ENCODE measurements at places on chromosomes 2 and 18.

DNA sequence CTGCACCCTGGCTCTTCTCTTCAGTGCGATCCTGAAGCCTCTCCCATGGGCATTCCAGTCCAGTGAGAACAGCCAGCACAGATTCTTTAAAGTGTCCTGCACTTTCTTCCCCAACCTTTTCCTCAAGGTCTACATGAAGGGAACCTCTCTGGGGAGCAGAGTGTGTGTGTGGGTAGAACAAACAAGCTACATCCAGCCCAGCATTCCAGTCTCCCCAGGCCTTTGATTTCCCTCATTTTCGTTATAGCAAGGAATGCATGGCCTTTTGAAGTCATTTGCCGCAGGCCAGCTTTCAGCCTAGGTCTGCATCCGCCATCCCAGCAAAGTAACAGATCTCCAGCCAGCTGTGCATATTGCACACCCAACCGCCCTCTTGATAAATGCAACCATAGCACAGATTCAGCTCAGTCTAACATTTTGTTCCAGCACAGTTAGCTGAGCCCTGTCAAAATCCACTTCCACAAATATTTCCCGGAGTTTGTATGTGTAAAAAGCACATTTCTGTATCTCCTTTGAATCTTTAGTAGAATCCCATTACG lies 44.6 kb downstream of the CD8B2 start:
- no peak for DNase-seq

- no peak for DNase-seq
Measured at GRCh38 chr18:59219672-59220163, at the start of gene GRP. GRP (plus strand) TSS chr18:59220158; CDS start chr18:59220266, 108 bp downstream.

DNA sequence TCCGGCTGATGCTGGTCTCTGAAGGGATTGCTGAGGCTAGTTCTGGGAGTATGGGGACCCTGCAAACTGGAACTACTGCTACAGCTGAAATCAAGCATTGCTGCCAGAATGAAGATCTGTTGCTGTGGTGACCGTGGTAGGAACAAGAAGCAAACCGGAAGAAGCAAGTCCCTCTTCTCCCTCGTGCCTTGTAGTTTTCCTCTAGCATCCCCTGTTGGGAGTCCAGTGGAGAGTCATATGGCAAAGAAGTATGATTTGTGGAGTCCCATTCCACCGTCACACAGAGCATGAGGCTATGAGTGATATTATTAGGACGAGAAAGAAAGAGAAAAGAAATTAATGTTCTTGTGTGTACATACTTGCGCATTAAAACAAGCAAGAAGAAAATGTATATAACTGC lies 138.8 kb upstream of the SP5 start:
- peak; percentile 5 for DNase-seq

DNA sequence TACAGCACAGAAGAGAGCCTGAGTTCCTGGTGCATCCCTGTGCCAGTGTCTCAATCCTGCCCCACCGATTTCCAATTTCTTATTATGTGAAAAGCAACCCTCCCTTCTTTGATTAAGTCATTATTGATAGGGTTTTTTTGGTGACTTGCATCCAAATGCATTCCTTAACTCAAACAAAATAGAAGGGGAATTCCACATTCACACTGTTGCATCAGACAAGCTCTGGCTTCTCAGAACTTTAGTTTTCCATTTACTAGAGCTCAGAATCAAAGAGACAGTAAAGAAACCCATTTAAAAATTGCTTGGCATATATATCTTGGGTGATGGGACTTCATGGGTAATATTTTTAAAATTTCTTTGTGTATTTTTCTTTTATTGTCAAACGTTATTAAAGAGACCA lies 13.8 kb upstream of the TMEM200C start:
- DNase-seq = no peak

GRCh38 chr2:114421781-114422180 lies 20.7 kb upstream of the DPP10 start:
- no peak for DNase-seq

DNA sequence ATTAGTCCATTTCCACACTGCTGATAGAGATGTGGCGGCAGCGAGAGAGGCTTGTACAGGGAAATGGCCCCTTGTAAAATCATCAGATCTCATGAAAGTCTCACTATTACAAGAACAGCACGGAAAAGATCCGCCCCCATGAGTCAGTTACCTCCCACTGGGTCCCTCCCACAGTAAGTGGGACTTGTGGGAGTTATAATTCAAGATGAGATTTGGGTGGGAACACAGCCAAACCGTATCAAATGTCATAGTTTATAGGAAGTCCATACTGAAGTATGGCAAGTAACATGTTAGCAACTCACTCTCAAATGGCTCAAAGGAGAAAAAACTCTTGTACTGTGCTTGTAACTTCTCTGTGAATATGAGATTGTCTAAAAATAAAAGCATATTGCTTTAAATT lies 56.1 kb downstream of the FARP2 start:
- DNase-seq = no peak

DNA sequence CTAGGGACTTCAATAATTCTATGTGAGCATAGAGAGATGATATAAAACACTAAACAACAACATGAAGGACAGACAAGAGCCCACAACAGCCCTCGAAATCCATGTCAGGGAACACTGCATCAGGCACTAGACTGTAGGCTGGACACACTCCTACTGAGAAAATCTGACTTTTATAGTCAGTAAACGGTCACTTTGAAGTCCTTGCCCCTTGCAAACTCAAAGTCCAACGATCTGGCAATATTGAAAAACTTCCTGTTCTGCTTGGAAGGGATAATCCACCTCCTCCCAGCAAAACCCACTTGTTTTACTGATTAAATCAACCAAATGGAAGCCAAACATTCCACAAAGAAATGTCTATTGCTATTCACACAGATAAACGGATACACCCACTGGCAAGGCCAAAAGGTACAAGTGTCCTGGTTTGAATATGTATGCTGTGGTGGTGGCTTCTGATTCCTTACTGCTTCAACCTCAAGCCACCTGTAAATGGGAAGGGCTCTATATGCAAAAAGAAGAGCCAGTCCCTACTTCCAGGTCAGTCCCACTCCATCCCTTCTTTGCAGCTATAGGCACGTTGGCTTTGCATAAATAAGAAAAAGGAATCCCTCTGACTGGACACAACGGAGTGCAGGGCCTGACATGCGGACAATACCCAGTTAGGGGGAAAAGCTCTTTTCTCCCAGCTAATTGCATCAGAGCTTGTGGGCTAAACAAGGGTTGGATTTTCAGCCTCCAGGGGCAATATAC lies 56.6 kb downstream of the STK39 start:
- DNase-seq = no peak

DNA sequence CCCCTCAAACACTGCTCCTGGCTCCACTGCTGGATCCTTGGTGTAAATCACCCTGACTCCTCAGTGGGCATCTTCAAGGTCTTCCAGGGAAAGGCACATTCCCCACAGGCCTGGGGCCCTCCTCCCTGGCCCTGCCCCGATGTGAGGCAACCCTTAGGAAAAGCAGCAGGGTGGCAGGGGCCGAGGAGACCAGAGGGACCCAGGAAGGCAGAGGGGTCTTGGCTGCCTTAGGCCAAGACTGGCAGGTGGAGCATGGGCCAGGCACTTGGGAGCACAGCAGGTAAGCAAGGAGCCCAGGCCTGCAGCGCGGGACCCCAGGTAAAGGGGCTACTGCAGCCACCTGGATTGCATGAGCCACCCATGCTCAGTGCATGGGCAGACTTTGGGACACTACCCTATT lies 96.9 kb downstream of the GYPC start:
- no peak for DNase-seq

- no peak for DNase-seq
Measured at GRCh38 chr18:35618696-35619095, 37.2 kb downstream of the GALNT1 start.

DNA sequence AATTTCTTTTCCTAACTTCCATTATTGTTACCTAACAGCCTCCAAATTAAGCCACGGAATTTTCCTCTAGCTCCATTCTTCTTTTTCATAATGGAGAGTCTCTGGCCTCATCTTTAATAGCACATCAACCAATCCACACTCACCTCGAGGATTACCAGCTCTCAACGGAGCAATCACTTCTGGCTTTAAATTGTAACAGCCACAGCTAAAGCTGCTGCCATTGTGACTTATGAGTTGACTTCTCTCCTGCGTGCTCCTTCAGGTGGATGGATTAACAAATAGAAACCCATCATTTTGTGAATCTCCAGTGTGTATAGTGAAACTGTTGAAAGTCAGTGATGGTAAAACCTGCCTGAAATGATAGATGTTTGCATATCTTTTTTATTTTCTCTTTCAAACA lies 24.9 kb upstream of the SLC5A7 start:
- DNase-seq = no peak

- no peak for DNase-seq
Measured at GRCh38 chr2:69932596-69932922, 17.6 kb downstream of the MXD1 start.

DNA sequence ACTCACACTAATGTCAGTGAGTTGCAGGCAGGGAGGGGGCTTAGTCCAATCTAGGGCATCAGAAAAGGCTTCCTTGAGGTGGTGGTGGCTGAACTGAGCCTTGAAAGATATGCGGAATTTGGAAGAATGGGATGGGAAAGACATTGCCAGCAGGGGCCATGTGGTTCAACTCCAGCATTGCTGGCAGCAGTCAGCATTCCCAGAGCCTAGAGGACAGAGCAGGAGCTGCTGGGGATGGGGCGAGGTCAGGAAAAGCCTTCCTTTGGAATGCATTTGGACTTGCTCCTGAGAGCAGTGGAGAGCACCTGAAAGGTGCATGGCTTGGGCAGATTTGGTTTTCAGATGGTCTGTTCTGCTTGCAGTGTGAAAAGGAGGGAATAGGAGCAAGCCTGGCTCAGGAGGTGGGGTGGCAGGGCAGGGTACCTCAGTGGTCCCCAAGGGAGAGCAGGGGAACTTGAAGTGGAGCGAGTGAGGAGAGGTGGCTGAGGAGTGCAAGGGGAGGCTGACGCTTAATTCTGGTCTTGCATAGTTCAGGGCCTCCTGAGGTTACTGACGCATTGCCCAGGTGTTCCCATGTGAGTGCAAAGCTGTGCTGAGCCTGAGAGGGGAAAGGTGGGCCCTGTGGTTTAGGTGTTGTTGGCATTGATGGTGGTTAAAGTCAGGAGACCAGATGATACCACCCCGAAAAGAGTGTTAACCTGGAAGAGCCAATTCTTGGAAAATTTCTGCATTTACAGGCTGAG lies 112.1 kb upstream of the MGAT5 start:
- no peak for DNase-seq

- no peak for DNase-seq
Measured at GRCh38 chr2:52904355-52904891, 863.2 kb upstream of the CHAC2 start.

DNA sequence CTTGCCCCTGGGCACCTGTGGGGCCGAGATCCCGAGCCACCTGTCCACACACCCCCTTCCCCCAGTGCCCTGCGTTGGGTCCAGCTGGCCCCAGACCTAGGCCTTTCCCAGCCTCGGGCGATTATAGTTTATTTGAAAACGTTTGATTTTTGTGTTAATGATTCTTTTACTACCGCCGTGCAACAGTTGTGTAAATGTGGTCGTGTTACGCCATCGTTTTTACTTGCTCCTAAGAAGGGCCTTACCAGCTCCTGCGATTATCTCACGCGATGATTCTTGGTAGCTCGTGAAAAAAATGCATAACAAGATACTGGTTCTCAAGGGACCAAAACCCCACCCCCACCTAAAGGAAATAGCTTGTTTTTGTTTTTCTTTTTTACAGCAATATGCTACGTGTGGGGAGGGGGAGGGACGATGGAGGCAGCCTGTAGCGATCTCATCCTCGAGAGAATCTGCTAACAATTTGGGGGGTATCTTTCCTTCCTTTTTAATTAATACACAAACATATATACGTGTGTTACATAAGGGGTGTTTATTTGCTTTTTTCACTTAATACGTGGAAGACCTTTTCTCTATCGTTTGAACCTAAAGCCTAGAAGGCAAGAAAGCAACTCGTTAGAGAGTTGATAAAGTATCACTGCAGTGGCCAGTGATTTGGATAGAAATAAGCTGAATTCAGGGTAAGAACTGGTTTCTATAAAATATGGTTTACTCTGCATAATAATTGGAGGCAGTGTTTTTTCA lies 1.0 kb downstream of the ZDBF2 start:
- no peak for DNase-seq

DNA sequence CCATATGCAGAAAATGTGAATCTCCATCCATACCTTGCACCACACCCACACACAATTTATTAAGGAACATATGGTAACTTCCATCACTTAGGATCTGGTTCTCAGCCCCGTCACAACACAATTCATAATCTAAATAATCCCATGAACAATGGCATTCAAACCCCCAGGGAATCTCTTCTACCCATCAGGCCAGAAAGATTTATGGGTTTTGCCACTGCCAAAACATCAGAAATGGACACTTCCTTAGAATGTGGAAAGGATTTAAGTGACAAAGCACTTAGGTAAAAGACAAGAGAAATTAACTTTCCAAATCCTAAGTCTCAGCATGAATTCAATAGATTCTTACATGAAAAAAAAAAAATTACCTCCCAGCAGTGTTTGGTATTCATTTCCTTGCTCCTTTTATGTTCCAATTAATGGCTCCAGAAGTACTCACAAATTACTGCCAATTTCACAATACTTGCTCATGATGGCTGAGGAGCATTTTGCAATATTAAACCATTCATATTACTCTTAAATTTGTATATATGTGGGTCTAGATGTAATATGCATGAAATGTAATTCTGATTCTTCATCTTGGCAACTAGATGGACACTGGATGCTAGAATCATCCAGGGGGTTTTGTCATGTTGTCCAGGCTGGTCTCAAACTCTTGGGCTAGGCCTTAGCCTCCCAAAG lies 56.5 kb upstream of the TMEM247 start:
- DNase-seq = no peak

GRCh38 chr2:5385596-5385995 lies 306.6 kb upstream of the SOX11 start:
- no peak for DNase-seq

GRCh38 chr18:42760290-42760689 lies 355.2 kb downstream of the RIT2 start:
- no peak for DNase-seq

- DNase-seq = no peak
Measured at GRCh38 chr2:108200569-108200968, 39.2 kb upstream of the SULT1C3 start.

DNA sequence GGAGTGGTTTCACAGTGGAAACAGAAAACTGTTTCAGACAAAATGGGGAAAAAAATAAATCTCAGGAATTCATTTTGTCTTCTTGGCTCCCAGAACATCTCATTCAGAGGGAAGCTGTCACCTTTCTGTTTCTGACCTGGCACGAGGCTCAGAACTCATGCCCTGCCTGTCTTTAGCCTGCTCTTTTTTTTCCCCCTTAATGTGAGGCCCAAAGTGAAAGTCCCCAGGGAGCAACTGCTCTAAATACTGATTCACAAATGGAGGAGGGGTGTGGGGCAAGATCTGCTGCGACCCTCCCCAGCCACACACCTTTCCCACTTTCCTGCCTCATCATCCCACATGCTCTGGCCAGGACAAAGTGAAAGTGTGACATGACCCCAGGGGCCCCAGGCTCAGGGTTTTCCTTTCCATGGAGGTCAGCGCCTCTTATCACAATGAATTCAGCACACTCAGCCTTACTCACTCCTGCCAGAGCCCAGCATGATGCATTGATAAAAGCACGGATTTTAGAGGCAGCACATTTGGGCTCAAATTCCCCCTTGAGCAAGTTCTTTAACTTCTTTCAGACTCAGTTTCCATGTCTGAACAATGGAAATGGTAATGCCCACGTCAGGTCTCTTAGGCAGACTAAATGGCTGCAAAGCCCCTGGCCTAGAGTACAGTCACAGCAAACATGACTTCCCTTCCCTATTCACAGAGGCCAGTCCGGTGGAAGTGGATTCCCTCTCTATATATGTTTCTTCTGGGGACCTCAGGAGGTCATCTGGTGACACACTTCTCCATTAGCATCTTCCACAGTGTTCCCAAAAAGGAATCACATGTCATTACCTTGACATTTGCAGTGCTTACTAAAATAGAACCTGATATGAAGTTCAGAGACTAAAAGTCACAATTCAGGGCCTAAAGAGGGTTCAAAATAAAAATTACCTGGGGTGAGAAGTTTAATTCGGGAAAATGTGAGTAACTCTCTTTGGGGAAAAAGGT lies 55.3 kb upstream of the TMEM163 start:
- DNase-seq = no peak
